ENCODE measurements at places on chromosomes 5 and 9.

GRCh38 chr9:27280860-27281259 is 16.1 kb downstream of the EQTN start:
- no peak for DNase-seq

DNA sequence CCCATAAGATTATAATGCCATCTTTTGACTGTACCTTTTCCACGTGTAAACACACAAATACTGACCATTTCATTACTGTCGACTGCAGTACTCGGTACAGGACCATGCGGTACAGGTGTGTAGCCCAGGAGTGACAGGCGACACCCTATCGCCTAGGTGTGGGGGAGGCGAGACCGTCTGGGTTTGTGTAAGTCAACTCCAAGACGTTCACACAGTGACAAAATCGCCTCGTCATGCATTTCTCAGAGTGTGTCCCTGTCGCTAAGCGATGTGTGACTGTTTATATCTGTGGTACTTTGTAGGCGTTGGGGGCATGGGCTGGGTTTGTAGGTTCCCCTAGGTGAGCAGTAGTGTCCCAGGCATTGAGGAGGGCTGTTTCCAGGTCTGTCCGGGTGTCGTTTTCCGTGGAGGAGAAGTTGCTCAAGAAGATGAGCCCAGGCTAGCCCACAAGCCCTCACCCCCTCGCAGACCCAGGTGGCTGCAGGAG is 20.3 kb downstream of the NEK6 start:
- DNase-seq = no peak

DNA sequence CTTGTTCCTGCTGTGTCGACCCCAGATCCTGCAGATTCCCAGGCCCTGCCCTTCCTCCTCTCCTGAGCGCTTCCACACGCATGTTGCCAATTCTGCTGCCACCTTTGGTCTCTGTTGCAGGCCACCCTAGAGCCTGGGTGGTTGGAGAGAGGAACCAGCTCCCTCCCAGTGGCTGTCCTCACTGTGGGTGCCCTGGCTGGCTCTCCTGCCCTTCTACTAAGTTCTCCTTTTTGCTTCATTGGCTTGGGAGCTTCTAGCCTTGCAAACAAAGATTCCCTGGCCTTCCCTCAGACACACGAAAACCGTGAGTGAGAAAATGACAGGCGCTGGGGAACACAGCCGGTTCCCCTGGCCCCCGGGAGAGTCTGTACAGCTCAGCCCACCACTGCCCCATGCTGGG is 14.2 kb upstream of the NCS1 start:
- no peak for DNase-seq

DNA sequence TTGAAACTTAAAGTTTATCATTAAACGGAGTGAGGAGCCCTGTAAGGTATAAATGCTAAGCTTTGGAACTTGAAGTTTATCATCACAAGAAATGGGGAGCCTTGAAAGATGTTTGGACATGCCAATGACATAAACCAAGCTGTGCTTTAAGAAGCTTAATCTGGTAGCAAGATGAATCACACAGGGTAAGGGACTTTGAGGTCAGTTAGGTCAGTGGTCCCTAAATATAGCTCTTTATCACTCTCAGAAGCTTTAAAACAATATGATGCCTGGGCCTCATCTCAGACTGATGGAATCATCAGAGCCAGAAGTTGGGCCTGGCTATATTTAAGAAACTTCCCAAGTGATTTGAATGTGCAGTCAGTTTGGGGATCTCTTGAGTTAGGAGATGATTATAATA is 85.7 kb downstream of the TNC start:
- no peak for DNase-seq

DNA sequence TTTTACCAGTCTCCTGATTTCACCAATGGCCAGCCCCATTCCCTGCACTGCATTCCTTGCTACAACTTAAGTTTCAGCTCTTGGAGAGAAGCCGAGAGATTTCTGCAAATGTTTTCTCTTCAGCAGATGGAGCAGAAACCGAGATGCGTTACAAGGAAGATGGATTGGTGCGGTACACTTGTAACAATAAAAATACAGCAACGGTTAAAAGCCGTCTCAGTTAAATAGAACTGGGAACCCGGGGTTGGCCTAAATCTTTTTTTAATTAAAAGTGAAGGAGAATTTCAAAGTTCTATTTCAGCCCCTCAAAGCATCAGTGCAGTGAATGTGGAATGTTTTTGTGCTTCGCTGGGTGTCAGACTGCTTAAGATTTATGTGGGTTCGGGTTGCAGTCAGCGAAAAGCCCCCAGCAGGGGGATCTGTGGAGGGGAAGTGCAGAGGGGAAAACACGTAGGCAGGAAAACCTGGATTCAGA is 19.8 kb downstream of the BRINP1 start:
- DNase-seq = no peak

DNA sequence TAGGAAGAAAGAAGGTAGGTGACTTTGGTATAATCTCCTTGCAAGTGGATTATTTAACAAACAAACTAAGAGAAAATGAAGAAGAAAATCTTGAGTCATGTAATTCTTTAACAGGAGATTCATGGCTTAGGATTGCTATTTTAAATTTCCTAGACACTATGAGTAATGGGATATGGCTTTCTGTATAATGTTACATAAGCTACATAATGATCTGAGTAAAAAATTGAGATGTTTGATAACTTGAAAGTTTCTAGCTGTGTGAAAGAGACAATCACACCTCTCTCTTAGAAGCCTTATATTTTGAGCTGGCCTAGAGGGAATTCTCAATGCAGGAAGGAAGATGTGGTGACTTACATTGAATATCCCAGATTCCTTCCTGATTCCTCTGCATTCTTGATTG is 92.5 kb downstream of the CDH9 start:
- no peak for DNase-seq

DNA sequence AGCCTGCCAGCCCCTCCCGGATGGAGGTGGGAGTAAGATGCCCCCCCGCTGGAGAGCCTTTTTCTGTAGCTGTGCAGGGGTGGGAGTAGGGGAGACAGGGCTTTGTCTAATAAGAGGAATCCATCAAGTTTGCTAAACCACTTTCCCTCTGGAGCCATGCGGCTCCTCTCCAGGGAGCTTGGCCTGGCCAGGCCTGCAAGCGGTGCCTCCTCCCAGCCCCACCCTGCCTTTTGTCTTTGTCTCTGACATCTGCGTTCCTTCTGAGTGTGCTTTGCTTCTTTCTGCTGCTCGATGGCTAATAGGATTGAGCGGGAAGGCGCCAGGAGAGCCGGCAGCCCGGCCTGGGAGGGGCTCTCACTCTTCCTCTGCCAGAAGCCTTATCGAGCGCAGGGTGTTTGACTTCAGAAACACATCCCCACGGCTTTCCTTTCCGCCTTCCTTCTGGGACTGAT is 26.7 kb upstream of the FCN1 start:
- no peak for DNase-seq

Data from smooth muscle cell of the brain vasculature (primary cell).